ENCODE measurements at places on chromosomes 2 and 18. TPM values are rescaled to one million over a fixed set of nuclear protein-coding genes. Genes with fewer than 3 reads are reported as not detected.

DNA sequence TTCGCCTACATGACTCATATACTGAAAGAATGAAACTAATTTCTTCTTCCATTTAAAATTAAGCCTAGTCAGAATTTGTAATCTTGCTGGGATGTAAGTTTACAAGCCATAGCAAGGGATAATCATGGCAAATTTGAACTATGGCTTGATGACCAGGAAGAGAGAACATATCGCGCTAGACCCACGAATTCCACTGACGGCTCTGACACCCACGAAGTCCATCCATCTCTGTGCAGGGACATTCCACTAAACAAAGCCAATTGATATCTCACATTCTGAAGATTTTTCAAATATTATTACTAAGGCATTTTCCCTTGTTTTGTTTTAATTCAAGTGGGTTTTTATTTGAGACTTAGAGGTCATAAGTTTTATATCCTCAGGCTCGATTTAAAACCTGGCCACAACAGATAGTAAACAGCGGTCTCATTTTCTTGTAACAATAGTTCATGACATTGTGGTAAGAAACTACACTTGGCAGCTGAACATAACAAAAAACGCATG is 113.0 kb downstream of the QPCT start:
- peaks cover 11% of the 10 kb centered on the region for H3K4me1 ChIP-seq
- H3K4me3 ChIP-seq = no peak overlapping the region
- H3K36me3 ChIP-seq = no peaks in the 10 kb centered on the region
- no peak overlapping the region for H3K27ac ChIP-seq

The GAREM1 gene
- 7.7 TPM for total RNA-seq

- no peaks in the 10 kb centered on the region for H3K27me3 ChIP-seq
- H3K4me1 ChIP-seq = no peaks in the 10 kb centered on the region
- no peak overlapping the region for H3K27ac ChIP-seq
- DNase-seq = no peak
- H3K36me3 ChIP-seq = no peaks in the 10 kb centered on the region
- no peak overlapping the region for H3K4me3 ChIP-seq
Measured at GRCh38 chr2:12965540-12966269, 249.0 kb downstream of the TRIB2 start.

- H3K36me3 ChIP-seq = no peaks in the 10 kb centered on the region
Measured at GRCh38 chr2:191478799-191479679, 198.9 kb upstream of the NABP1 start.

The CACNB4 gene
- total RNA-seq = 1.1 TPM

The CPO gene
- total RNA-seq = 1.1 TPM

DNA sequence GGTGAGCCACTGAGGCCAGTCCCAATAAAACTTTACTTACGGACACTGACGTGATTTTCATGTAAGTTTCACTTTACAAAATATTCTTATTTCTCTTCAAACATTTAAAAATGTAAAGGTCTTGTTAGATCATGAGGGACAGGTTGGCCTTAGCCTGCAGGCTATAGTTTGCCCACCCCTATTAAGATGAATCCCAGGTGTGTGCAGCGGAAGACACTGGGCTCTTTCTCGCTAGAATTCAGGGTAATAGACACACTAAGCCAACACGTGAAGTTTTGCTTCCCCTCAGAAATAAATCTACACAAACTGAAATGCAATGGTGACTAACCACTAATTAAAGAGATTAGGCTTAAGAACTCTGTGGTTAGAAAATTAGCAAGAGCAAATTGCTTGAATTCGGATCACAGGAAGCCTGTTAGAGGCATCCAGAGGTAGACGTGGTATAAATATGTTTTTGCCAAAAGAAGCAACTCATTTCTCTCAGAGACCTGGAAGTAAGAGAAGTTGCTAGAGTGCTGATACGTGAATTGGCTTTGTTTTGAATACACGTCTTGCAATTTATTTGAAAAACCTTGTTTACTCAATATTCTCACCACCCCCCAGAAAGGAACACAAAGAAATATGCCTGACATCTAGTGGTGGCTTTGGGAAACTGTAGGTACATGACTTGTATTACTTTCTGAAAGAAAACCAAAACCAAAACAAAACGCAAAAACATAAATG is 151.6 kb downstream of the DTNB start:
- peaks cover 2% of the 10 kb centered on the region for H3K4me1 ChIP-seq
- peak overlapping the region; percentile 26 for H3K4me3 ChIP-seq
- no peaks in the 10 kb centered on the region for H3K27me3 ChIP-seq
- no peak for DNase-seq

The SERPINB13 gene
- not detected for total RNA-seq

GRCh38 chr2:171244970-171245782 is 84.5 kb upstream of the TLK1 start:
- H3K4me1 ChIP-seq = no peaks in the 10 kb centered on the region
- H3K4me3 ChIP-seq = no peak overlapping the region
- no peaks in the 10 kb centered on the region for H3K36me3 ChIP-seq
- no peak for DNase-seq
- no peak overlapping the region for H3K27ac ChIP-seq

GRCh38 chr2:55918856-55919255 is 4.7 kb downstream of the EFEMP1 start:
- H3K36me3 ChIP-seq = no peaks in the 10 kb centered on the region
- no peak for DNase-seq
- H3K27ac ChIP-seq = no peak overlapping the region
- no peaks in the 10 kb centered on the region for H3K27me3 ChIP-seq
- H3K4me3 ChIP-seq = no peak overlapping the region

DNA sequence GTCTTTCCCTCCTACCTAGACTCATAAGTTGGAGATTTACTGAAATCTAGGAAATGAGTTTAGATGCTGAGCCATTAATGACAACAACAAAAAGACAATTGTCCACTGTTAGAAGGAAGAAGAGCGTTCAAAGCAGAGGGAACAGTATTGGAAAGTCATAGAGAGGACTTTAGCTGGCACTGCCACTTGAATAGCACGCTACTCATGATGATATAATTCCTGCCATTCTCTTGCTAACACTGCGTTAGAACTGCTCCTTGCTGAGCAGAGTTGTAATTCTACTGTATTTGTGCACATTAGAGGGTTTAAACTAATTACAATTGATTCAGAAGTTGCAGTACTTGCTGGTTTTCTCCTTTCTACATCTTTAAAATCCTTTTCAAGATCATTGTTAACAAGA is 9.0 kb upstream of the AFTPH start:
- no peak for DNase-seq
- no peak overlapping the region for H3K27ac ChIP-seq
- no peaks in the 10 kb centered on the region for H3K36me3 ChIP-seq
- H3K4me3 ChIP-seq = no peak overlapping the region
- no peaks in the 10 kb centered on the region for H3K4me1 ChIP-seq
- no peaks in the 10 kb centered on the region for H3K27me3 ChIP-seq

DNA sequence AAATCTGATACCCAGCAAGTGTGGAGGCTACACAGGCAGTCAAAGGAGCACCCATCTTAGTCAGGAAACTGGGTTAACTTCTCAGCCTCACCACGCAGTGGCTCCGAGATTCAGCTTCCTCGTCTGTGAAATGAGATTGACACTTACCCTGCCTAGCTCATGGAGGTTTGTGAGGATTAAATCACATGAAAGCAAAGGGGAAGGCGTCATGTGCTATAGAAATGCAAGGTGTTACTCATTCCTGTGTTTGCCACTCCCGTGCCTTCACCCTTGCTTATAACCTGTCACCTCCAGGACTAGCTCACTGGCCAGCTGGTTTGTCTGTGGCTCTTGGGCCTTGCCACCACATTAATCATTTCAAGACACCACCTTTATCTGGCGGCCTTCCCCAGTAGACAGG is 118.9 kb upstream of the FOSL2 start:
- no peaks in the 10 kb centered on the region for H3K36me3 ChIP-seq
- peaks cover 13% of the 10 kb centered on the region for H3K4me1 ChIP-seq
- no peaks in the 10 kb centered on the region for H3K27me3 ChIP-seq
- no peak overlapping the region for H3K4me3 ChIP-seq
- H3K27ac ChIP-seq = no peak overlapping the region
- no peak for DNase-seq

GRCh38 chr18:62301322-62301721 is 23.8 kb upstream of the TNFRSF11A start:
- H3K27ac ChIP-seq = no peak overlapping the region
- H3K27me3 ChIP-seq = no peaks in the 10 kb centered on the region
- H3K4me1 ChIP-seq = no peaks in the 10 kb centered on the region
- no peak for DNase-seq
- no peaks in the 10 kb centered on the region for H3K36me3 ChIP-seq

The FEV gene
- total RNA-seq = 0.13 TPM

DNA sequence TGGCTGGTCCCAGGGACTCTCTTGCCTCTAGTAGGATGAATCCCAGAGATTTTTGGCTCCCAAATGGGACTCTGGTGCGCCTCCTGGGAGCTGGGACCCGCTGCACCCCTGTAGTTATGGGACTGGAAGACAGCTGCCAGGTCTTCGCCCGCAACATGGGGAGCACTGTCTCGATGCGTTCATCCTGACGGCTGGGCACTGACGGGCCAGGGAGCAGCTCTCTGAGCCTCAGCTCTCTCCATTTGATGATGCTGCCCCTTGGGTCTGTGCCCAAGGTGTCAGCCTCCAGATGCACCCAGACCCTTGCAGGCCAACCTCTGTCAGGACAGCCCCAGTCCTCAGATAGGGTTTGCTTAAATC is 9.3 kb upstream of the ARMC9 start:
- H3K4me1 ChIP-seq = peaks cover 8% of the 10 kb centered on the region
- H3K27me3 ChIP-seq = no peaks in the 10 kb centered on the region
- H3K36me3 ChIP-seq = no peaks in the 10 kb centered on the region

DNA sequence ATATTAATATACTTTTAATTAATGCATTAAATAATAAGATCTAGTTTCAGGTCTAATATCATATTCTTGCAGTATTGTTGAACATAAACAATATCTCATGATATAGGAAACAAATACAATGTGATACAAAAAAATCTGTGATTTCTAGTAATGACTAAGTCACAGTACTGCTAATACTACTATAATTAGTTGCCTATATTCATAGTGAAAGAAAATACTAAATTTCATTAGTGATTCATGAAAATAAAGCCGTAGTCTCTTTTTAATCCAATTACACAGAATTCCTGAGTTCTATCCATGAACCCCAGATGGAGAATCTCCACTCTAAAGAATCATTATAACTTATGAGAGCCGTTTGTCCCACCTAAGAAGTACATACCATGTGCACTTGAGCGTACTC is 266.3 kb upstream of the ACVR2A start:
- no peaks in the 10 kb centered on the region for H3K4me1 ChIP-seq
- H3K27ac ChIP-seq = no peak overlapping the region
- H3K27me3 ChIP-seq = no peaks in the 10 kb centered on the region
- no peaks in the 10 kb centered on the region for H3K36me3 ChIP-seq
- no peak for DNase-seq

DNA sequence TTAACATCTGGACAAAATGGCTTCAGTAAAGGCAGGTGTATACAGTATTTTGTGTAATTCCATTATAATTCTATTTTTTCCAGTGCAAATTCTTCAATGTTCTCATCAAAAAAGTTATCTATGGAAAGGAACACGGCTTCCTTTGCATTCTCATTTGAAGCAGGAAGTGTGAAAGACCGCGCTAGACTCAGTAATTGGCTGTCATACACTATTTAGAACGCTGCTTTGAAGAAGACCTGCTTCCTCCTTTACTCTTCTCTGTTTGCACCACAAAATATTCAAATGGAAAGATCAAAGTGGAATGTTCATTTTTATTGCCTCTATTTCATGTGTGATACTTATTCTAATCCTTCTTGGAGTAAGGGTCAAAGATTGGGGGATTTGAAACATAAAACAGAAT is 883.7 kb downstream of the TSN start:
- no peaks in the 10 kb centered on the region for H3K27me3 ChIP-seq
- no peaks in the 10 kb centered on the region for H3K4me1 ChIP-seq
- H3K36me3 ChIP-seq = no peaks in the 10 kb centered on the region
- DNase-seq = no peak

DNA sequence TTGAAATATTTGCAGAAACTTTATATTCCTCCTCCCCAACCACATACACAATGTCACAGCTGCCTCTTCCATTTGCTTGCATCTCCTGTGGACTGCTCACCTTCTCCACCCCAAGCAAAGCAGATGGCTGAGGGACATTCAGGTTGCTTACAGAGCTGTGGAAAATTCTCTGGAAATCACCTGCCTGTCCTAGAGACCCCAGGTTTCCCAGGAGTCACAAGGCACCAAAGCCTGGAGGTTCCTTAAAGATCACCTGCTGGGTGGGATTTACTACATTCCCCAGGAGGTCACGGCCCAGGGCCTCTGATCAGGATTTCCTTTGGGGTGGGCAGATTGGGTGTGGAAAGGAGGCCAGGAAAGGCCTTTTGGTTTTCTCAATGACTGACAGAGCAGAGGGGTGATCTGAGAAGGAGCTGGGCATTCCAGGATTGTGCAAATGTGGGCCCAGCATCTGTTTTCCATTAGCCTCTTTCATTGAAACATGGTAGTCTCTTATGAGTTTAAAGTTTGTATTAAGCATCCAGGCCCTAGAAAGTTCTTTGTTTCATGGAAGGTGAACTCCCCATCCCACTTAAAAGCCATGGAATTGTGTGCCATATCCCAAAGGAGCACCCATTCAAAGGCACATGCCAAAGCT is 410.7 kb upstream of the TNP1 start:
- H3K4me3 ChIP-seq = no peak overlapping the region
- no peaks in the 10 kb centered on the region for H3K27me3 ChIP-seq
- H3K27ac ChIP-seq = no peak overlapping the region
- H3K4me1 ChIP-seq = no peaks in the 10 kb centered on the region
- no peaks in the 10 kb centered on the region for H3K36me3 ChIP-seq
- no peak for DNase-seq

The SPATA3 gene
- total RNA-seq = not detected

- H3K36me3 ChIP-seq = no peaks in the 10 kb centered on the region
- H3K4me1 ChIP-seq = no peaks in the 10 kb centered on the region
- H3K27ac ChIP-seq = no peak overlapping the region
- no peak overlapping the region for H3K4me3 ChIP-seq
- no peaks in the 10 kb centered on the region for H3K27me3 ChIP-seq
- DNase-seq = no peak
Measured at GRCh38 chr18:14914771-14915170, 166.8 kb downstream of the ANKRD30B start.

GRCh38 chr2:128109243-128109642 is 18.2 kb downstream of the UGGT1 start:
- H3K4me1 ChIP-seq = no peaks in the 10 kb centered on the region
- H3K27ac ChIP-seq = no peak overlapping the region
- H3K36me3 ChIP-seq = no peaks in the 10 kb centered on the region
- no peak for DNase-seq

GRCh38 chr2:75587954-75588587 is 27.3 kb upstream of the EVA1A start:
- H3K4me1 ChIP-seq = no peaks in the 10 kb centered on the region
- H3K27ac ChIP-seq = no peak overlapping the region
- no peaks in the 10 kb centered on the region for H3K36me3 ChIP-seq

The IL18RAP gene
- 0.48 TPM for total RNA-seq

- H3K27ac ChIP-seq = no peak overlapping the region
- H3K36me3 ChIP-seq = no peaks in the 10 kb centered on the region
- H3K27me3 ChIP-seq = no peaks in the 10 kb centered on the region
- peaks cover 13% of the 10 kb centered on the region for H3K4me1 ChIP-seq
- no peak overlapping the region for H3K4me3 ChIP-seq
- DNase-seq = no peak
Measured at GRCh38 chr2:216681683-216682082, 13.7 kb downstream of the IGFBP5 start.

The ODC1 gene
- 43.9 TPM for total RNA-seq

The OR6B2 gene
- total RNA-seq = not detected
